ENCODE measurements at places on chromosomes 2 and 18.

GRCh38 chr18:28175930-28176697 is 816 bp downstream of the CDH2 start:
- peak; percentile 43 for DNase-seq

DNA sequence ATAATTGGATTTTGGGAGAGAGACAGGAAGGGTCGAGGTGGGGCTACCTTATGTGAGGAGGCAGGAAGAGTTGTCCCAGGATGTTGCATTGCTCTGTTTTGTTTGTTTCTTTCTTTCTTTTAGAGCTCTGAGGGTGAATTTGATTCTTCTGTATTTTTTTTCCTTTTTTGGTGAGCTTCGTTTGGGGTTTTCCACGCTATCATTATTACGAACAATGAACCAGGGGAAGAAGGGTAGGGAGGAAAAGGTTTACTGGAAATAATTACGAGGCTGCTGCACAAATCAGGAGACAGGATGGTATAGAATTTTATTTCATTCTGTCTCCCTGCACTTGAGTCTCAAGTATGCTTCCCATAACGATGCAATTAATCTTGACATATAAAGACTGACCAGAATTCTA is 51.4 kb upstream of the ZNF516 start:
- DNase-seq: no peak

DNA sequence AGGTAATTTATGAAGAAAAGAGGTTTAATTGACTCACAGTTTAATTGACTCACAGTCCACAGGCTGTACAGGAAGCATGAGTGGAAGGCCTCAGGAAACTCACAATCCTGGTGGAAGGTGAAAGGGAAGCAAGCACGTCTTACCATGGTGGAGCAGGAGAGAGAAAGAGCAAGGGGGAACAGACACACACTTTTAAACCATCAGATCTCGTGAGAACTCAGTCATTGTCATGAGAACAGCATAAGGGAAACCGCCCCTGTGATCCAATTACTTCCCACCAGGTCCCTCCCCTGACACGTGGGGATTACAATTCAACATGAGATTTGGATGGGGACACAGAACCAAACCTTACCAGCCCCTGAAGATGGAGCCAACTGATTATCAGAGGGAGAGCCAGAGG is 11.2 kb upstream of the PUM2 start:
- no peak for DNase-seq

- DNase-seq: no peak
Measured at GRCh38 chr18:25099895-25100294, 252.1 kb downstream of the ZNF521 start.

GRCh38 chr2:144490017-144490416 is 29.9 kb downstream of the ZEB2 start:
- no peak for DNase-seq

- no peak for DNase-seq
Measured at GRCh38 chr18:48639772-48640432, 101.1 kb downstream of the CTIF start.

GRCh38 chr2:182763311-182763912 is 47.4 kb downstream of the DNAJC10 start:
- peak; percentile 23 for DNase-seq

GRCh38 chr18:78937166-78937565 is 42.5 kb upstream of the SALL3 start:
- no peak for DNase-seq

DNA sequence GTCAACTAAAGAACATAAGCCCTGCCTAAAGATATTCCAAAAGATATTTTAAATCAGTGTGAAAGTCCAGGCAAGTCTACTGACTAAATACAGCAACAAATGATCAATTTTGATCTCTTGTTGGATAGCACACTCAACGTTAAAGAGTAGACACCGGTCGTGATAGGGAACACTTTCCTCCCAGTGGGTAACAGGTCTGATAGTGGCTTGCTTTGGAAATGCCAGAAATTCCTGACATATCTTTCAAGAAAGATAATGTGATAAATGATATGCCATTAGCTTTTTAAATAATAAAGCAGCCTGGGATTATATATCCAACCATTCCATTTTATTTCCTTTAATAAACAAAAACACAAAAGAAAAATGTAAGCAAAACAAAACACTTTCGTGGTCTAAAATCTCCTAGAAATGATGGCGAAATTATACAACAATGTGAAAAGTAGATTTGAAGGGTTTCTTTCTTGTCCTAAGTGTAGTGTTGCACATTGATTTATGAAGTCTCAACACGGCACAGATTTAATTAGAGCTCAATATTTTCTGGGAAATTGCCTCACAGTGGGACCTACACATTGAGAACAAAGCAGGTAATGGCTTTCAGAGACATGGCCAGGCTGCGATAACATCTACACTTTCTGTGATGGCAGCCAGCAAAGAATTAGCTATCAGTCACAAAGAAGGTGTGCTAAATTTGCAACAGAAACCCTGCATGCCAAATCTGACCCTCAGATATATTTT is 158.6 kb downstream of the PPP1R1C start:
- DNase-seq: no peak

DNA sequence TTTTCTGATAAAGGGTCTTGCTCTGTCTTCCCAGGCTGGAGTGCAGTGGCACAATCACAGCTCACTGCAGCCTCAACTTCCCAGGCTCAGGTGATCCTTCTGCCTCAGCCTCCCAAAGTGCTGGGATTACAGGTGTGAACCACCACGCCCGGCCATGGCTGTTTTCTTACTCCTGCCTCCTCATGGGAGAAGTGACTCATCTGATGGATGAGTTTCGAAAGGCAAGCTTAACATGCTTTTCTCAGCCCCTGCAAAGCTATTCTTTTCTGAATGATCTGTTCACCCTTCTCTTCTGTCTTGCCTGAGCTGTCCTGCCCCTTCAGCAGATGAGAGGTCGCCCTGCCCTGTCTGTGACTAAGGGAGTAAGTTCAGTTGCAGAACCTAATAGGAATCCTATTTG is 929 bp upstream of the CREG2 start:
- peak; percentile 56 for DNase-seq

DNA sequence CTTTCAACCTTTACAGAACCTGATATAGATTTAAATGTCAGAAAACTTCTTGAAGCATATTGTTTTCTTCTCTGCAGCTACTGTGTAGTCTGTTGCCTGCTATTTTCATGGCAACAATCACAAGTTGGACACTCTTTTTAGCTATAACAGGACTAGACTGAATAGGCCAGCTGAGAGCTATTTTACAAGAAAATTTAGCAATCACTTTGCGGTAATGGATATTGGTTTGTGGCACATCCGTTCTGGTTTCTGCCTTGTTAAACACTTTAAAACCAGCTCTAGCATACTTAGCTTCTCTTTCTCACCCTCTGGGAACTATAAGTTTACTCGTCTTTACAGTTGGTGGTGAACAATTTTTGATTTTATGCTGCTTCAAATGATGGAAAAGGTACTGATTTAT is 125.7 kb downstream of the MAP2 start:
- DNase-seq: no peak

DNA sequence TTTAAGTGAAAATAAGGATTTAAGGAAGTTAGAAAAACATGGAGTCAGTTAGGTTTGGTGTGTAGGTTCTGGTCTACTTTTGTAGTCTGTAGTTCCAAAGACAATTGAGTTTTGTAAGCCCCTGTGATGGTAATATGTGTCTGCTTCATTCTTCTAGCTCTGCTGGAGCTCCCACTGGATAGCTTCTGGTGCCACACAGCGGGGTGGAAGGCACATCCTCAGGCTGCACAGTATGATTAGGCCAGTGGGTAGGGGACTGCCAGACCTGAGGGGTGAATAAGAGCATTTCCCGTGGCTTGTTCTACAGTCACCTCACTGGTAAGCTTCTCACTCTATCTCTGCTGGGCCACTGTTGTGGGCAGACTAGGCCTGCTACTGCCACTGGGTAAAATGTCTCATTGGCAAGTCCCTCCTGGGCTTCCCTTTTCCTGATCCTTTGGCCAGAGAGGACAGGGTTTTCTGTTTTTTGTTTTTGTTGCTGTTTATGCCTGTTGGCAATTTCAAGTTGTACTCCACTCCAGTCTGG is 44.5 kb downstream of the TMEM131 start:
- no peak for DNase-seq

DNA sequence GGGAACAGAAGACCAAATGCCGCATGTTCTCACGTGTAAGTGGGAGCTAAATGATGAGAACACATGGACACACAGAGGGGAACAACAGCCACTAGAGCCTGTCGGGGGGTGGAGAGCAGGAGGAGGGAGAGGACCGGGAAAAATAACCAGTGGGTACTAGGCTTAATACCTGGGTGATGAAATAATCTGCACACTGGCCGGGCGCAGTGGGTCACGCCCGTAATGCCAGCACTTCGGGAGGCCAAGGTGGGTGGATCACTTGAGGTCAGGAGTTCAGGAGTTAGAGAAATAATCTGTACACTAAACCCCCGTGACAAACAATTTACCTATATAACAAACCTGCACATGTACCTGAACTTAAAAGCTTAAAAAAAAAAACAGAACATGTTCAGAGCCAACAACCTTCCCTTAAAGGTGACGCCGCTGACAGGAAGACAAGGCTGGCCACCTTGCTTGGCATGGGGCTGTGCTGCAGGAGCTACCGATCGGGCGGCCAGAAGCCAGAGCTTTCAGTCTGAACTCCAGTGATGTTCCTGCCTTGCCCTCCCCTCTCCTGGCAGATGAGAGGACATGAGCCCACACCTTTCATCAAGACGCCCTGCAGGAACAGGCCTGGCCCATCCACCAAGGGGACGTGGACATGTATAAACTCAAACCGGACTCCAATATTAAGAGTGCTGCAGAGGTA is 11.2 kb downstream of the SLC66A2 start:
- DNase-seq: no peak

DNA sequence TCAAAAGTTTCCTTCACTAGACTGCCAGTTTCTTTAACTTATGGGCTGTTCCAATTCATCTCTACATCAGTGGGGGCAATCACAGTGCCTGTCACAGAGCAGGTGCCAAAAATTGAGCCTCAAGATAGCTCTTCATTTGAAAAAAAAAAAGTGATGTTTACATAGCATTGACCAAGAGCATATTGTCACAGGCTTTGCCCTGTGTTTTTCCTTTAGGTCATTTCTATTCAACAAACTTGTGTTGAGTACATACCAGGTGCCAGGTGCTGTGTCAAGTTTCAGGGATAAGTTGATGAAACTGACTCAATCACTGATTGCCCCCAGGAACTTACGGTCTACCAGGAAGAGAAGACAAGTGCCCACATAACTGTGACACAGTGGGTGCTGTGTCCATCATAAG is 22.2 kb upstream of the NT5C1B start:
- no peak for DNase-seq

DNA sequence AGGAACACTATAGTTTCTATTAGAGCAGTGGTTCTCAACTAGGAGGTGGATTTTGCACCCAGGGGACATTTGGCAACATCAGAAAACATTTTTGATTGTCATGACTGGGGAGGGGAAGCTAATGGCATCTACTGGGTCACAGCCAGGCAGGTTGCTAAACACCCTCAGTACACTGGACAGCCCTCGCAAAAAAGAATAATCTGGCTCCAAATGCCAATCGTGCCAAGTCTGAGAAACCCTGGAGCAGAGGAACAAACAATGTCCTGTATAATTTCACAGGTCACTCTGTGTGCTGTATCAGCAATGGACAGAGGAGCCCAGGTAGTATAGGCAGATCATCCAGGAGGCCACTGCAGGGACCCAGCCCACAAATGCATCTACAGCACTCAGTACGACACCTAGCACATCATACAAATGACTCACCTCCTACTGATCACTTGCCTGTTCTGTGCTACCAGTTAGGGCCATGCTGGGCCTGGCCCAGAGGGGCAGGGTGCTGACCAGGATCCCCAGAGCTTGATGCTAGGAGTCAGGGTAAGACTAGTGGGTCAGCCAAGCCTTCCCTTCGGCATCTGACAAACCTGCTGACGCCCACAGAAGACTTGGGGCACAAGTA is 37.6 kb downstream of the SFXN5 start:
- no peak for DNase-seq

DNA sequence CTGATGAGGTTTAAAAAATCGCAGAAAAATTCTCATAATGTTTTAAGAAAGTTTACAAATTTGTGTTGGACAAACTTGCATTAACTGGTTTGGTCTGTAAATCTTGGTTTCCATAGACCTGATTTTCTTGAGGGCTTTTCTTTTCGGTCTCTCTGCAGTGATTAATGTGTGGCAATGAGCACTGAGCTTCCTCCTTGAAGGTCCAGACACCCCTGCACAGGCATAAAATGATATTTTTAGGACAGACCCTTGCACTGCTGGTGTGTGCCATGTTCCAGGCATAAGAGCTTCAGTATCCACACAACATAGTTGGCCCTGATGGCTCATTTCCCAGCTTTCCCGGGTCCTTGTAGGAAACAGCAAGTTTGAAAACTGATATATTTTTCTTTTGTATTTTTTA is 33.7 kb downstream of the MRPL33 start:
- no peak for DNase-seq

- DNase-seq: peak; percentile 28
Measured at GRCh38 chr2:215401896-215402379, 33.9 kb downstream of the FN1 start.

GRCh38 chr2:241666627-241667400 is 19.8 kb downstream of the DTYMK start:
- no peak for DNase-seq

DNA sequence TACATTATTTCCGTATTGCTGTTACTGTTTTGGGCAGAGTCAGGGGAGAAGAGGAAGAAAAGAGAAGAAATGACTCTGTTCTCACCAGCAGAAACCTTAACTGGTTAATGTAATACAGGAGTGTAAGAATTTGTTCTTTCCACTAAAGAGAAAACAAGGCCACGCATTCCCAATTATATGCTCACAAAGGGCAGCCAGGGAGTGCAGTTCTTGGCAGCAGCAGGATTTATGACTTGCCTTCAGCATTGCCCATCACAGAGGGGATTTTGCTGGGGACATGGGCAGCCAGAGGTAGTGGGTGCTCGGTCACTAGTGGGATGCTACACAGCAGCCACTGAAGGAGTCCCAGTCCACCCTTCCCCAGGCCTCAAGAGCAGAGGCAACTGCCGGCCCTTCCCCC is 18.4 kb downstream of the MREG start:
- no peak for DNase-seq

- DNase-seq: no peak
Measured at GRCh38 chr2:102880731-102881130, 118.9 kb downstream of the TMEM182 start.

DNA sequence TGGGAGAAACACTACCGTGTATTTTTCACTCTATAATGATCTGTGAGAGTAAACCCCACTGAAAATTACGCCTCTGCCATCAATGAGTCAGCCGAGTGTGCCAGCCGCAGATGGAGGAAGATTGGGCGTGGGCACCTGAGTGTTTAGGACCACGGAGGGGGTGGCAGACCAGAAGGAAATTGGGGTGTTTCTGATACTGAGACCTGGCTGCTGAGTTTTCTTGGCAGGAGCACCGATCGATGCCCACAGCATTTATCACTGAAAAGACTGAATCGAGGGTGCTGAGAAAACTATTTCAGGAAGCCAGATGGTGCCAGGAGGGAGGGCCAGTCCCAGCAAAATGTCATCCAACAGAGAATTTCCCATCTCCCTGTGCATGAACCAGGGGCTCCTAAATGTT is 91.9 kb upstream of the TPO start:
- DNase-seq: no peak

DNA sequence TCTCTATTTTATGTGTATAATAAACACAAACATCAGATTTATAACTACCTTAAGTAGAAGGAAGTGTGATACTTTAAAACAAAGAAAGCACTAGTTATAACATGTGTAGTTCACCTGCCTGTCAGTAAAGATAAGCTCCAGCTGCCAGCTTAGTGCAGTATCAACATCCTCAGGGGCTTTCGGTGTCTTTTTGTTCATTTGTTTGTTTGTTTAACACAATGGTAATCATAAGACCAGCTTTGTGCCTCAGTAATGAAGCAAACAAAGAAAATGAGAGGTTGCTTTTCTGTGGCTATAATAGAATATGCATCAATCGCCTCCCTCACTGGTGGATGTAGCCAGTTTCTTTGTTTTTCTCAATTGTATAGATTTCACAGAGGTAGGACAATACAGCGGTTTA is 1499.0 kb upstream of the TMEFF2 start:
- DNase-seq: no peak

Measured in AG08396 (cell line).